GM12864 (cell line): ENCODE measurements at places on chromosomes 3 and 15.

- no peak for DNase-seq
These were observed 153.5 kb downstream of the SV2B start for GRCh38 chr15:91253605-91254004.

DNA sequence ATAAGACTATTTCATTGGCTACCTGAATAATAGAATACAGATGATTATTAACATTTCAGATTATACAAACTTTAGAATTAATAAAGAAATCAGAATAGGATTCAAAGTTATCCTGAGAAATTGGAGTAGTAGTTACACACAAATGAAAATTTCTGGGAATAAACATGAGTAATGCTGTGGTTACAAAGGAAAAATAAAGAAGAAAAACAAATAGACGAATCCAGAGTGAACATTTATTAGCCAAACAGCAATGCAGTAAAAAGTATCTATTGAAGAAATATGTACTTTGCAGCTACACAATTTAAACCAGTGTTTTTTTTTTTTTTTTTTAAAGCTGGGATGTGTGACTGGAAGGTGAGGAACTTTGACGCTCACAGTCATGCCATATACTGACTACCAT lies 1159.2 kb downstream of the TUSC7 start:
- DNase-seq, result no peak

DNA sequence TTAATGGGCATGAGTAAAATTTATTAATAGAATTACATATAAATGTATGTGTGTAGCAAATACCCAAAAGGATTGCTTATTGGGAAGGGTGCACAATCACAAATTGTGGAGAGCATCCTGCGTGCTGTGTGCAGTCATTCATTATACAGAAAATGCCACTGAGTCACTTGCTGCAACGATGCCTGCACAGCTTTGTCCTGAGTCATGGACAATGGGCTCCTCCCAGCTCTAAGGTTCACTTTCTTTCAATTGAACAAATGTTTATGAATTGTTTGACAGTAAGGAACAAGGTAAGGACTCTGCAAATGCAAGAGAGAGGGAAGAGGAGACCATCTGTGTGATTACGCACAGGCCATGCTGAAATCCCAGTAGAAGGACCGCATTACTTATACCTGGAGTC lies 18.7 kb downstream of the CFAP161 start:
- no peak for DNase-seq

- DNase-seq, result no peak
These were observed 511.3 kb downstream of the FGF12 start for GRCh38 chr3:192216067-192216466.

DNA sequence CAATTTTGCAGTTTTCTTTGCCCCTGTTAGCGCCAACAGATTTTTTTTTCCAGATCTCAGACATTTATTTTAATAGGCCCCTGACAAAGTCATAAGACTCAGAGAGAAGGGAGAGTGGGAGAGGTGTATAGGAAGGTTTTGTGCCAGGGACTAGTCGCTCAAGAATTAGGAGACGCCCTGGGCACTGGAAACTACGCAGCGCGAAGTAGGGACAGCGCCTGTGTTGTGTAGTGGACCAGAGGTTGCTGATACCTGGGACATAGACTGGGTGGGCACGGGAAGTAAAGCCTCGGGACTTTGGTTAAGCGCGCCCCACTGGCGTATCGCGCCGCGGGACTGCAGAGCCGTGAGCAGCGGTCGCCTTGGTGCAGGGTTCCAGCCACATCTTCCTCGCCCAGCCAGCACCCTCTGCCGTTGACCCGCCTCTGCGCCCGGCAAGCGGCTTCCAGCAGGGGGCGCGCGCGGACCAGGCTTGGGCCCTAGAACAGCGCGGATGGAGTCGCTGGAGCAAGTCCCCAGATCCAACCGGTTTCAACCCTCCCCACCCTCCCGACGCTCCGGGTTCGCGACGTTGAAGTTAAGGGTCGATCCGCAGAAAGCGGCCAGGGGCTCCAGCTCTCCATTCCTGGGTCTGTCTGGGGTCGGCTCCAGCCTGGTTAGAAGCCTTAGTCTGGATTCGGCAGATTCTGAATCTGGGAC lies 3.0 kb upstream of the ISLR2 start:
- peak; percentile 35 for DNase-seq

DNA sequence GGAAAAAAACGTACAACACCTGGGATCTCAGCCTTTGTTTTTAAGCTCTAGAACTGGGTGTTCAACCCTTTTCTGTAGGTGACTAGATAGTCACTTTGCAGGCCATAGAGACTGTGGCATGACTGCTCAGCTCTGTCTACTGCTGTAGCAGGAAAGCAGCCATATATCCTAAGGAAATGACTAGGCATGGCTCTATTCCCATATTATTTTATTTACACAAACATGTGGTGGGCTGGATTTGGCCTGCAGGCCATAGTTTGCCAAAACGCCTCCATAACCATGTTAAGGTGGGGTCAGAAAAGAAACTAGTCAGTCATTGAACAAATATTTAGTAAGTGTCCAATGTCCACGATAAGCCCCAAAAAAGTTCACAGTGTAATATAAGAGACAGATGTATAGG lies 452.5 kb downstream of the MCTP2 start:
- no peak for DNase-seq

DNA sequence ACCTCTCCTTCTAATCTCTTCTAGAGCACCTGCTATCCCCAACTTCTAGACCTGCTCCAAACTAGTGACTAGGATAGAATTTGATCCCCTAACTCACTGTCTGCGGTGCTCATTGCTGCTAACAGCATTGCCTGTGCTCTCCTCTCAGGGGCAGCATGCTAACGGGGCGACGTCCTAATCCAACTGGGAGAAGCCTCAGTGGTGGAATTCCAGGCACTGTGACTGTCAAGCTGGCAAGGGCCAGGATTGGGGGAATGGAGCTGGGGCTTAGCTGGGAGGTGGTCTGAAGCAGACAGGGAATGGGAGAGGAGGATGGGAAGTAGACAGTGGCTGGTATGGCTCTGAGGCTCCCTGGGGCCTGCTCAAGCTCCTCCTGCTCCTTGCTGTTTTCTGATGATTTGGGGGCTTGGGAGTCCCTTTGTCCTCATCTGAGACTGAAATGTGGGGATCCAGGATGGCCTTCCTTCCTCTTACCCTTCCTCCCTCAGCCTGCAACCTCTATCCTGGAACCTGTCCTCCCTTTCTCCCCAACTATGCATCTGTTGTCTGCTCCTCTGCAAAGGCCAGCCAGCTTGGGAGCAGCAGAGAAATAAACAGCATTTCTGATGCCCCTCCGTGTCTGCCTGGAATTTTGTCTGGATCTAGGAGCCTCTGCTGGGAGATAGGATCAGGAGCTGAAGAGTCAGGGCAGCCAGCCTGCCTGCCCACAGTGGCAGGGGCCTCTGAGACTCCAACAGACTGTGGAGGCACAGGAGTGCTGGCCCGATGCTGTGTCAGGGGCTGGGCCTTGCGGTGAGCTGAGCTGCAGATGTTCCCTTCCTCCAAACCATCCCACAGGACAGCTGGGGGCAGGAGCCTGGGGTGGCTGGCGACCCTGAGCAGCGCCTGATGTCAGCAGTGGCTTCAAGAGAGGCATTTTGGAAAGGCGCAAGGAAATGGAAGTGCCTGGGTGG lies 3.0 kb downstream of the ISLR start:
- no peak for DNase-seq

GRCh38 chr3:119175872-119176756 lies 2.7 kb downstream of the UPK1B start:
- no peak for DNase-seq

DNA sequence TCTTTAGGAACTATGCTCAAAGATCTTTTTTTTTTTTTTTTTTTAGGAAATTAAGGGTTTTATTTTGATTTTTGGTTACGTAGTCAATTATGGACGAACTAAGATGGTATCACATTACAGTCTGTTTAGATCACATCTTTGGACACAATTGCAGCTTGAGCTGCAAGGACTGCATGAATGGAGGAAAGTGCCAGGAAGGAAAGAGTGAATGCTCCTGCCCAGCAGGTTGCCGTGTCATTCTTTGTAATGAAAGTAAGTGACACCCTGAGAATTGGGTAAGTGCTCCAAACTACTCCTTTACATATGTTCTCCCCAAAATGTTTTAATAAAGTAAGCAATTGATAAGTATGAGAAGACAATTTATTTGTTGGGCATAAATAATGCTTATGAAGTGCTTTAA lies 716.5 kb upstream of the GOLIM4 start:
- no peak for DNase-seq

- no peak for DNase-seq
These were observed 119.2 kb downstream of the FHIT start for GRCh38 chr3:61132062-61132461.

DNA sequence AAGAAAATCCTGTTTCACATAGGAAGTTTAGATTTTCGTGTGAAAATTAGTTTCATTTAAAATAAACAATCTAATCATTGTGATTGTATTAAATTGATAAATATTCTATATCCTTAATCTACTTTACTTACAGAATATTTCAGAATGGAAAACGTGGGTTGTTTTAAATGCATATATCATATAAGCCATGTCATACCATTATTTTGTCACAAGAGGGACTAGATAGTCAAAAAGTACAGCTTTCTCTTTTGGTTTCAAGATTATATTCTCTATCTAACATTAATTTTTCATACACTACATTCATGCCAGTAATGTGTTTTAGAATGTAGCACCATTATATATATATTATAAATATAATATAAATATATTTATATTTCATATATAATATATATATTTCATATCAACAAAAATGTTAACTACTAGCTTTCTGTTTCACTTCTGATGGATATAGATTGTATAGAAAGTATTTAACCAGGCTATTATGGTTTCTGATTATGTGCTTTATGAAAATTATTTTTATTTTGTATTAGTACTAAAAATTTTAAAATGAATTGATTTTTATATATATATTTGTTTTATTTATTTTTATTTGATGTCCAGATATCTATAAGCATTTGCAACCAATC lies 45.3 kb downstream of the OSTN start:
- DNase-seq, result no peak

DNA sequence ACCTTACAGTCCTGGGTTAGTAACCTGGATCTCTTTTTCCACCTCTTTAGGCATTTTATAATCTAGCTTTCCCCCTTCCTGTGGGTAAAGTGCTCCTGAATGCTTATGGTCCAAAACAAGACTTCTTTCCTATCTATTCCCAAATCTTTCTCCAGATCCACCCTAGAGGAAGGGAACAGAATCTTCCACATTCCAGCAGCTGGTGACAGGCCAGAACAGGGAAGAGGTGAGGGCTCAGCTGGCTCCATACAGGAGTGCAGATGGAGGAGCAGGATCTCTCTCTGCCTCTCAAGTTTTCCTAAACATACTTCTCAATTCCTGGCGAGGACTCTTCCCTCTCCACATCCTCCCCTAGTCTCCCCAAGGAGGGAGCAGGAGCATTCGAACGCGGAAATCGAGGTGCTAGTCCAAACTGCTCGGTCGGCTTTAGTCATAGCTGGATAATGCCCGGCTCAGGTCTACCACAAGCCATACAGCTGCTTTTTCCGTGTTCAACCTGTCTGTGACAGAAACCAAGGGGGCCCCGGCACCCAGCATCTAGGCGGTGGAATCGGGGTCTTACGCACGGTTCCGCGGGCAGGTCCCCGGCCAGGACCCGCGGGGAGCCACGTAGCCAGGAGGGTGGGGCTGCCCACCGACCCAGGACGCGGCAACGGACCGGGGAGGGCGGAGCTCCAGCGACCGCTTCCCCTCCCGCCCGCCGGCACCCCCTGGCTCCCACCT lies 4.0 kb downstream of the RASSF1 start:
- DNase-seq, result no peak

DNA sequence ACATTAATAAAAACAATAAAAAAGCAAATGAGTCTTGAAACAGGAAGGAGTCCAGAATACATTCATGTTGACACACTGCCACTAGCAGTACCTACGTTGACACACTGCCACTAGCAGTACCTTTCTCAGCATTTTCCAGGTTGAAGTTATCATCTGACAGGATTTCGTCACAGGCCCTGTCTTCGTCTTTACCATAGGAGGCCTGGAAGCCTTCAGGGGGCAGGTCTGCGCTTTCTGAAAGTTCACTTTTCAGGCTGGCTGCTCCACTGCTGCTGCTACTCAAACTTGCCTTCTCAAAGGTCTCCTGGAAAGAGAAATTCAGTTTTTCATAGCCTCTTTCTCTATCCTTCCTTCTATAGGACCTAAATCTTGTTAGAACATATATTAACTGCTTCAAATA lies 194.7 kb downstream of the NEK10 start:
- DNase-seq, result no peak

DNA sequence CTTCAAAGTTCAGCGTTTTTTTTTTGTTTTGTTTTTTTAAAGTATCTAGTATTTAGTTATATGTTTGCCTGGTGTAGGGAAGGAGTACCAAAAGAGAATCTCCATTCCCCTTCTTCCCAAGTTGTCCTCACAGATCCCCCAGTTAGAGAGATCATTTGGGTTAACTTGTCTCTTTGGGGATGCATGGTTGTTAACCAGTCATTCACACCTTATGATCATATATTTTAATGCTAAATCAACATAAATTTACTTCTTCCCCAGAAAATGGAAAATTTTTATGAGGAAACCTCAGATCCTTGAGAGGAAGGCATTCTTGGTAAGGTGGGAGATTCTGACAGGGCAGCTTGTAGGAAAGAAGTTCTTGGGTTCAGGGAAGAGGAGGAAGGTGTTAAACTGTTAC lies 1.5 kb upstream of the MGA start:
- DNase-seq, result no peak

GRCh38 chr3:182239316-182239715 lies 527.6 kb downstream of the SOX2 start:
- no peak for DNase-seq

GRCh38 chr15:40894681-40895448 lies 615 bp downstream of the VPS18 start:
- no peak for DNase-seq

- DNase-seq, result no peak
These were observed 18.7 kb upstream of the WNT5A start for GRCh38 chr3:55505776-55506175.

DNA sequence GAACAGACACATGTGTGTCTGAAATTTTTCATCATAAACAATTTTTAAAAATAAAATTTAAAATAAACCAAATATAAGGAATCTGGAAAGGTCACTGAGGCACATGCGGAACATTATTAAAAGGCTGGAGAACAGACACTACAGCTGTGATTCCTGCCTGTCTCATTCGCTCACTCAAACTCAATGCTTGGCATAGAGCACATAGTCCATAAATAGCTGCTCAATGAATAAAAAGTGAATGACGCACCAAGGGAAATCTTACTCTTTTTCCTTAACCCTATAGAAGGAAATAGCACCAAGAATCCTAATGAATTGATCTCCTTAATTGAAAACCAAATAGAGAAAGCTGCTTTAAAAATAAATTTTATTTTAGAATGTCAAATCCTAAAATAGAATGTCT lies 98.4 kb downstream of the FSIP1 start:
- no peak for DNase-seq

GRCh38 chr3:67154429-67154828 lies 156.3 kb downstream of the KBTBD8 start:
- DNase-seq, result no peak

- no peak for DNase-seq
These were observed 8.1 kb downstream of the PXYLP1 start for GRCh38 chr3:141239511-141240281.

GRCh38 chr3:48685603-48686511 lies at the start of gene NCKIPSD:
Gene NCKIPSD, minus strand, starts transcription at chr3:48685915. Its CDS starts 108 bp downstream, at chr3:48685807.
- peak; percentile 27 for DNase-seq

GRCh38 chr3:197720694-197721093 lies 16.0 kb downstream of the RUBCN start:
- DNase-seq, result no peak

GRCh38 chr3:3531476-3531875 lies 267.8 kb upstream of the LRRN1 start:
- DNase-seq, result no peak

GRCh38 chr3:188634285-188634684 lies 480.3 kb downstream of the LPP start:
- no peak for DNase-seq

GRCh38 chr3:148366743-148367410 lies 330.8 kb upstream of the AGTR1 start:
- DNase-seq, result no peak
